ENCODE measurements at places on chromosomes 16 and 17.

GRCh38 chr16:61435346-61435745 lies 600.9 kb downstream of the CDH8 start:
- DNase-seq, result no peak

GRCh38 chr17:57945996-57946797 lies 9.0 kb downstream of the CUEDC1 start:
- DNase-seq, result peak; percentile 6

DNA sequence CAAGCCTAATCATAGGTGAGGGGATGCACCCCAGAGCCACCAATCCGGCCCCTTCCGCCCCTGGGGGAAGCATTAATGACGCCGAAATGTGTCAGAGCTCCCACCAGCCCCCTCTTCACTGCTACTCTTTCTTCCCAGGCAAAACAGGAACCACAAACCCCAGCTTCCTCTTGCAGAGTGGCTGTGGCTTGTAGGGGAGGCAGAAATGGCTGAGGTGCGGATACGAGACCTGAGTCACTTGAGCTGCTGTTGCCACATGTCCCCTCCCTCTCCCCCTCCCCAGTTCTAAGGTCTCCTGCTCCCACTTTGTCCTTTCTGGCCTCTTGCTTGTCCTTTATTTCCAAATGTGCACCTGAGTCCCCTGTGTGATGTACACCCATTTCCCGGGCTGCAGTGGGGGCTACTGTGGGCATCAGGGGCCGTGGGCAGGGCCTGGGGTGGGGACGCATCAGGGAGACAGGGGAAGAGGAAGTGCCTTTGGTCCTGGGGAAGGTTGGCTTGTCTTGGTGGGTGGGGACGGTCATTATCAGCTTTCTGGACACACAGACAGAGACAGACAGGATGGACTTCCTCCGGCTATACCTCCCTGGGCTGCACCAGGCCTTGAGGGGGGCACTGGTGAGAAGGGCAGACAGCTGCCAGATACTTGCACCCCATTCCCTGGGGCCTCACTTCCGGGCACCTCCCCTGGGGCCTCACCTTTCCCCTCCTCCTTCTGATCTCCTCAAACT lies at the start of gene APOBR:
APOBR (plus strand) TSS at position 523 of the 731 bp plus-strand sequence; CDS start at position 562, 39 bp downstream.
- peak; percentile 97 for DNase-seq

DNA sequence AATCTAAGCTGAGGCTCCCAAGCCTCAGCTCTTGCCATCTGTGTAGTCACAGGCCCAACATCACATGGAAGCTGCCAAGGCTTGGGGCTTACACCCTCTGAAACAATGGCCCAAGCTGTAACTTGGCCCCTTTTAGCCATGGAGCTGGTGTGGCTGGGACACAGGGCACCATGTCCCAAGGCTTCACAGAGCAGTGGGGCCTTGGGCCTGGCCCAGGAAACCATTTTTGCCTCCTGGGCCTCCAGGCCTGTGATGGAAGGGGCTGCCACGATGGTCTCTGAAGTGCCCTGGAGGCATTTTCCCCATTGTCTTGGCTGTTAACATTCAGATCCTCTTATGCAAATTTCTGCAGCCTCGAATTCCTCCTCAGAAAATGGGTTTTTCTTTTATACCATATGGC lies 952.3 kb upstream of the GOT2 start:
- DNase-seq, result no peak

- no peak for DNase-seq
Observed at GRCh38 chr17:55332296-55333041, 67.7 kb downstream of the HLF start.

DNA sequence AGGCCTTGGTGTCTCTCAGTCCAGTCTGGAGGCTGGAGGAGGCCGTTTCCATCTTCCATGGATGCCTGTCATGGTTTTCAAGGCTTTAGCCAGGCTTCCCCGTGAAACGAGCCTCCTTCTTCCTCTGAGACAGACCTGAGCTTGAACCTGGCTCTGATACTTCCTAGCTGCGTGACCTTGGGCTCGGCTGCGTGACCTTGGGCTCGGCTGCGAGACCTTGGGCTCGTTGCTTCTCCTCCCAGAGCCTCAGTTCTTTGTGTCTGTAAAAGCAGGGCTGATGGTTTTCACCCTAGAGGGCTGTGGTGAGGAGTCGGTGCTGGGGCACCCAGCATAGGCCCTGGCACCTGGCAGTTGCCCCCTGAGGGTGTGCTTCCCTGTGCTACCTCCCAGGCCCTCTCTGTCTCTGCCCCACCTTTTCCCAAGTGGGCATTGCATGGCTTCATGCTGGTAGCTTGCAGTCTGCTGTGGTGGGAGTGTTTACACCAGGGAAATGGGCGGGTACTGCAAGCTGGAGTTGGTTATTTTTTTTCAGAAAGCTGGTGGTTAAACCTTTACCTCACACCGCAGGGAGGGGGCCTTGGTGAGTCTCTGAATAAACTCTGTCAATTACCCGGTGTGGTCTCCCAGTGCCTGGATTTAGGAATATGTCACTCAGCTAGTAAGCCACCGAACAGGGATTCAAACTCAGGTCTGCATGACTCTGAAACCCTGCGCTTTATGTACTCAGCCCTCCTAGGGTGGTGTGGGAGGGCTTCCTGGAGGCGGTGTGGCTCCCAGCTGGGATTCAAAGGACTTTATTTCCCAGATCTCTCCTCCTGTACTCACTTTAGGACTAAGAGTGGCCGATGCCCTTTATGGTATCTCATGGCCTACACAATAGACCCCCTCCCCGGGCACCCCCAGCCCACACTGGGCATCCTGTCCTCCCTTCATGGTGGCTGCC lies 129.0 kb upstream of the CIBAR2 start:
- DNase-seq, result no peak

DNA sequence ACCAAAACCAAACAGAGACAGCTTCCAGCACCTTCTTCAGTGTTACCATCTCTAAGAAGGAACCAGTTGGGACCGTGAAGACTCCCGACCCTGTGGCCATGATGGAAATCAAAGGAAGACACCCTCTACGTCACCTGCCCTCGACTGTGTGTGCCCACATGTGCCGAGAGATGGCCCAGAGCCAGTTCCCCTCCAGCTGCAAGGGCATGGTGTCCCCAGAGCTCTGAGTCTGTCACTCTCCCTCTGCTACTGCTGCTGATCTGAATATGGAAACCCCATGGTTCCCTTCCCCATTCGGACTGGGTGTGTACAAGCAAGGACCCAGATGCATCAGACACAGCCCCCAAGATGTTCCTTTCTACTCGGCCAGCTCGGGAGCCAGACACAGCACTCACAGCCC lies 76.4 kb downstream of the SOCS1 start:
- no peak for DNase-seq

- DNase-seq, result no peak
Observed at GRCh38 chr16:11020792-11021551, 76.6 kb downstream of the CLEC16A start.

DNA sequence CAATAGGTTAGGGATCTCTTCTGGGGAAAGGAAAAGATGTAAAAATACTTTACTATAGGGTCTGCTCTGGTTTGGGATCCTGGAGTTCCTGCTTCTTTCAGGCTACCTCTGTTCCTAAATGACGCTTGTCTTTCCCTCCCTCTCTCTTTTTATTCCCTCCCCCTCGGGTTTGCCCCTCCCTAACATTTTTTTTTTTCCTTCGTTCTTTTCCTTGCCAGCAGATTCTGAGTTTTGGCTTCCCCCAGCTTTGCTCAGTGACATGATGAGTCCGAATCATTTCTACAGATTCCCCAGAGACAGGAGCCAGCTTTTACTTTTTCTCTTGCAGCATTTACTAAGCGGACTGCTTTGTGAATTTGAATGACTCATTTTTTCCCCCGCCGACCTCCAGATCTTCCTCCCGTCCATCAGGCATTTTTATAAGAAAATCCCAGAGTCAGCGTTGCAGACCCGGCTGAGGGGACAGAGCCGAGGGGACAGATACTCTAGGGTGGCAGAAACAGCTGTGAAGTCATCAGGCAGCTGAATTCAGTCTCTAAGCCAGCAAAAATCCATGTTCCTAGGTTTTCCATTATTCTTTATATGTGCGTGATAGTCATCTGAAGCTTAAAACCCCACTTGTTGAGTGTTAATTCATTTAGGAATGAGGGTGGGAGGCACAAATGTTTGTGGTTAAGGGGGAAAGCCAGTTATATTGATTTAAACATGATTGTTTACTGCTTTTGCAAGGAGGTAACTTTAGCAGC lies at the start of gene TMEM100:
TMEM100 (minus strand) TSS at position 123 of the 746 bp plus-strand sequence. CDS start 1,794 bp downstream, outside the sequence.
- DNase-seq, result no peak

DNA sequence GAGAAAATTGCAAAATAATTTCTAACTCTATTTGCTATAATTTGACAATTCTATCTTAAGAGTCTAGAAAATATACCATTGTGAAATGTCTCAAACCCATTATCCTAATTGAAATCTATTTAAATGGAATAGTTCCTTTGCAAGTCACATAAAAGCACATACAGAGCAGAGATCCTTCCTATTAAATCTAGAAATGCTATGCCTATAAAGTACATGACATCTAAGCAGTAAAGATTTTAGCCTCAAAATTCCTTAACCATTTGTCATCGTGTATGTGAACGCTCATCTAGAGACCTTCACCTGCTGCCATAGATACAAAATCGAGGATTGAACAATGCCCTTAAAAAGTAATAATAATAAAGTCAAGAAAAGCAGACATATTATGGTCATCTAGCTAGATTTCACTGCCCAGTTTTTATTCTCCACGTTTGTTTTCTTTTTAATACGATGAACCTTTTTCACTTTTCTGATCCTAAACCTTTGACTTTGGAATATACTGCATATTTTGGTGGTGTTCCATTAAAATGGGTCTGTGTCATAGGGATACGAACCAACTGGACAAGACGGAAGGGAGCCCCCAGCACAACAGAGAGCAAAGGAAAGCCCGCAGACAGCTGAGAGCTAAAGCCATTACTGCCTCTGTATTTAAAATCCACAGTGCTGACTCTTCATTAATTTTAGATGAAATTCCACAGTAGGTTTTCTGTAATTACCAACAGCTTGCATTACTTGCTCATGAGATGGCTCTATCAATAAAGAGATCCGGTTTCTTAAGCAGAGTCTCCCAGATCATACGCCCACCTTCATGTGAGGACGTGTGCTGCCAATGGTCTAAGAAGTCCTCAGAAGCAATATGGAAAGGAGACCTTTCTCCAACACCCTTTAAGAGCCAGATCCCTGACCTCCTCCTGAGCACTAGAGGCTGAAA lies 17.6 kb downstream of the TEX2 start:
- DNase-seq, result no peak

All from AML-193 (cell line).